ENCODE measurements at places on chromosomes 13 and 19. TPM values are rescaled to one million over a fixed set of nuclear protein-coding genes. Genes with fewer than 3 reads are reported as not detected.

Gene ZNF555
- 2.5 TPM for total RNA-seq

Gene NTF4
- 0.45 TPM for total RNA-seq

Gene CLEC17A
- not detected for total RNA-seq

Gene FBXO17
- total RNA-seq: 73.3 TPM

Gene BEST2
- total RNA-seq: 2.9 TPM

Gene CRYL1
- 6.6 TPM for total RNA-seq

Gene CEACAM21
- not detected for total RNA-seq

Gene FGF9
- total RNA-seq: not detected

Gene SLC10A2
- not detected for total RNA-seq

Gene COL4A1
- total RNA-seq: 110 TPM

Gene OLFM4
- not detected for total RNA-seq

Gene SWSAP1
- 2.4 TPM for total RNA-seq

Gene FXYD3
- 0.71 TPM for total RNA-seq
